CD4-positive, alpha-beta T cell (primary cell): ENCODE measurements at places on chromosomes 4 and X.

DNA sequence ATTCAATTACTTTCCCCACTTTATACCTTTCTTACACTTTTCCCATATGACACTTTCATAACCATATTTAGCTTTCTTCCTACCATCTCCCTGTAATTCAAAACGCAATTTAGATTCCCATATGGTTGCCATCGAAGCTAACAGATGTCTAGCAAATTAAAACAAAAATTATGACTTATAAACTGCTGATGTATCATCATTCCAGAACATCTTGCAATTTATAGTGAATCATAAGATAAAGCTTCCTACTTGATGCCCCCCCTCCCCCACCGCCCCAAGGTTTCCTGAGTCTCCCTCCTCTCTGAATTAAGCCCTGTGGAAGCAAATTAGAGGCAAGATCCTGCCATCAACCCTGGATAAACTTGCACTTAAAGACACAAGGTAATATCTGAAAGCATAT lies 5.4 kb downstream of the TSPAN5 start:
- no peak for DNase-seq

GRCh38 chr4:68569466-68570121 lies 6.5 kb downstream of the UGT2B17 start:
- no peak for DNase-seq

DNA sequence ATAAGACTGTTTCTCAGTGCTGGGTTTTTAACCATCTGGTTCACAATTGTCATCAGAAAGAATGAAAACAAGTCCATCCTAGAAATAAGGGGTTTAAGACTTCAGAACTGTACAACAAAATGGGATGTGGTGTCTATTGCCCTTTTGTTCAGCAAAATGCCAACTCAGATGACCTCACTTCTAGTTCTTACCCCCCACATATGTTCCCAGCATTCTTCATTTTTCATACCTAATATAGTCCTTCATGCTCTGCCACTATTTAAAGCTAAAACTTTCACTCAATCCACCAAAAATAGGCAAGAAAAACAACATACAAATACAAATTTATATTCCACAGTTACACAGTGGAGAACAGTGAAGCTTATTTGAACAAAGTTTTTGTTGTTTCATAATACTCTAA lies 111.4 kb downstream of the SORBS2 start:
- DNase-seq: no peak

- no peak for DNase-seq
These were observed 1441.5 kb upstream of the IGFBP7 start for GRCh38 chr4:58551676-58552075.

GRCh38 chr4:92163348-92163747 lies 140.4 kb upstream of the GRID2 start:
- no peak for DNase-seq

- DNase-seq: no peak
These were observed 57.8 kb downstream of the DCLK2 start for GRCh38 chr4:150136036-150136435.

DNA sequence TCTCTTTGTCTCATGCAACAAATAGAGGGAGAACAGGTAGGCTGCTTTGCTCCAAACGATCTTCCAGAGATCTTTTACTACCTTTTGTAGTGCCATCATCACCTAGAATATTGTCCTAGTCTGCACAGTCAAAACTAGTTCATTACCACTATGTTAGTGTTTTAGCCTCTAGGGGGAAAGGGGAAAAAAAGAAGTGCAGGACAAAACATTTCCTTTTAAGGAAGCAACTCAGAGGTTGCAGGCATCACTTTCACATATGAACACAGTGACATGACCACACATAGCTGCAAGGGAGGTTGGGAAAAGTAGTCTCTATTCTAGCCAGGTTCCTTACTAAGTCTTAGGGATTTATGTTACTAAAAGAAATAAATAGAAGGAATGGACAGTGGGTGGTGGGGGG lies 39.3 kb upstream of the RAP2C start:
- DNase-seq: no peak

GRCh38 chr4:20428436-20429160 lies 176.9 kb downstream of the SLIT2 start:
- DNase-seq: no peak
